ENCODE measurements at places on chromosomes 3 and 15.

GRCh38 chr3:45347315-45348000 lies 40.9 kb upstream of the LARS2 start:
- no peak for DNase-seq

GRCh38 chr3:172646439-172647015 lies 64.3 kb downstream of the NCEH1 start:
- DNase-seq: no peak

DNA sequence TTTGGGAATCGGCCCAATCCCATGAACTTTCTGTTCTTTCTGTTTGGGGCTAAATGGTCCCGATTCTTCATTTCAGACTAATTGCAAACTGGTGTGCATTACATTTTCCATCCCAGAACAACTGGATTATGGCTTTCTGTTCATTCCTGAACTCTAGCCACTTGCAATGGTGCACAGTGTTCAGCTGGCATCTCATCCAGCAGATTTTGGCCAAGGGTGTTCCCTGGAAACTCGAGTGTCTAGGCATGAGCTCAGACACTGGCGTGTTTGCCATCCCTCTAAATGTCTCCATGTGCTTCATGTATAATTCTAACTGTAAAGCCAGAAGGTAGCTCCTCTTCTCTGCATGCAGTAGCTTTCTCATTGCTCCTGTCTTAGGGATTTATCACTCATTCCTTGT lies 97.1 kb upstream of the MYZAP start:
- no peak for DNase-seq

GRCh38 chr15:41971895-41972252 lies 483 bp downstream of the EHD4 start:
- no peak for DNase-seq

- no peak for DNase-seq
Measured at GRCh38 chr15:64513823-64514222, 53.4 kb downstream of the ZNF609 start.

DNA sequence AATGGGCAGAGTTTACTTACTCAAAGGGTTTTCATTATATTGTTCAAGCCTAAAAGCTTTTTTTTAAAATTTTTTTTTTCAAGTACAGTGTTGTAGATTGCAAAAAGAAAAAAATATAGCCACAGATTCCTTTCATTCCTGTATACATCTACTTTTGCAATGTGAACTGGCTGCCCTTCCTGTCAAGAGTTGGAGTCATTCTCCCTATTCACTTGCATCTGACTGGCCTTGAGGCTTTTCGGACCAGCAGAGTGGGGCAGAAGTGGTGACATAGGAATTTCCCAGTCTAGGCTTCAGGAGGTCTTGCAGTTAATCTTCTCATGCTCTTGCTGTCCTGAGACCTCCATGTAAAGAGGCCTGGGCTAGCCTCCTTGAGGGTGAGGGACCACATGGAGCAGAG lies 218.3 kb upstream of the CFAP20DC start:
- no peak for DNase-seq

- DNase-seq: no peak
Measured at GRCh38 chr15:63358241-63359029, 23.2 kb downstream of the CA12 start.

DNA sequence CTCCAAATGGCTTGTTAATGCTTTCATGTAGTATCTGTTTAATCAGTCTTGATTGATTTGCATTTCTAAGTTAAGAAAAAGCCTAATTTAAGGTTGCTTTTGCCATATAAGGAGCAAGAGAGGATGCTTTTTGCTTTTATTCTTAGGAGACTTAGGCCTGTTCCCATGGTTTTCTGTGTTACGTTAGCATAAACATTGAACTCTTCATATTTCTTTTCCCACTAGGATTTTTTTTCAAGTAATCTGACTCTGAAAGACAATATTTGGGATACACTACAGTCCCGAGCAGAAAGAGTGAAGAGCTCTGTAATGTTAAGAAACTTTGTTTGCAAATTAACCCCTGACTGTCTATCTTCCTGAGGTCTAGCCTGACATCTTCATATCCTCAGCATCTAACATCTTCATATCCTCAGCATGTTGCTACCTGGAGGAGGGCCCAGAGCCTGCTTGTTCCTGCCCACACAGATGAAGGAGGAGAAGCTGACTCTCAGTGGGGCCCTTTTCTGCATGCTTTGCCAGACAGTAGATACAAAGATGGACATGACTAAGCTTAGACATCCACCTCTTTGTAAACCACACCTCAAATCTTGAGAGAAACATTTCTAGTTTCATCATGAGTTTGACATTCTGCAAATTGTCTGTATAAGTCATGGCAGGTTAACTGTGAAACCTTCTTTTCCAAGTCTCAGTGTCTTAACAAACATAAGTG lies 86.2 kb upstream of the COL6A5 start:
- no peak for DNase-seq

- DNase-seq: no peak
Measured at GRCh38 chr3:107446706-107447105, 69.5 kb downstream of the CCDC54 start.

Data from OCI-LY7 (cell line).